Frontal cortex (tissue), 4 donors: ENCODE measurements at places on chromosomes 7 and 10.

DNA sequence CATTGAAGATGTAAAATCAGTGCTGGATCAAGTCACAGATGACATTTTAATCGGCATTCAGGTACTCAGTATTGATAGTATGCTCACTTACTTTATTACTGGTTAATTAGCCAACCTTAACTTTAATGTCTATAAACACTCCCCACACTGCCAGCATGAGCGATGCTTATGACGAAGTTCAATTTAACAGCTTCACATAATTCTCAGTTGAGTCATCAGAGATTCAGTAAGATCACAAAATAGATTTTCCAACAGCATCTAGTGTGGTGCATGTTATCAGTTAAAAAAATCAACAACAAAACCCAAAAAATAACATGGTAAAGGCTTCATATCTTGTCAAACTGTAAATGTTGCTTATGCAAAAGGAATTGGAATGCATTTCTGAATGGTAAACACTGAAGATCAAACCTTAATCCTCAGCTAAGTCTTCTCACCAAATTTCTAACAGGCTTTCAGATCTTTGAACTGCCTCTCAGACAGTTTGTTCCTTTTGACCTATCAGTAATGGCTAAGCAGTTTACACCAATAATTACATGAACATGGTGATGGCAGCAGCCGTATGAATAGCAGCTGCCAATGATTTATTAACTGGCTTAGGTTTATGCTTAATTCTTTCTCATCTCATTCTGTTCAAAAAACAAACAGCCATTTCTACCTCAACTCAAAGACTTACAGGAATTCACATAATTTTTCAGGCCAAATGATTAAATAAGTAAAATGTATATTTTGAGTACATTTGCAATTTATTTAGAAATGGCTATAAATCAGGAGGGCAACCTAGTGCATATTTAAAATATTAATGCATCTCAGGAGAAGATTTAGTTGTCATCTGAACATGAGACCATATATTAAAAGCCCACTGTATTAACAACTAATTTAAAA lies 98.5 kb downstream of the CABCOCO1 start:
- DNase-seq = no peak

- DNase-seq = no peak
These were observed 9.4 kb upstream of the ANKRD22 start for GRCh38 chr10:88861036-88861435.

DNA sequence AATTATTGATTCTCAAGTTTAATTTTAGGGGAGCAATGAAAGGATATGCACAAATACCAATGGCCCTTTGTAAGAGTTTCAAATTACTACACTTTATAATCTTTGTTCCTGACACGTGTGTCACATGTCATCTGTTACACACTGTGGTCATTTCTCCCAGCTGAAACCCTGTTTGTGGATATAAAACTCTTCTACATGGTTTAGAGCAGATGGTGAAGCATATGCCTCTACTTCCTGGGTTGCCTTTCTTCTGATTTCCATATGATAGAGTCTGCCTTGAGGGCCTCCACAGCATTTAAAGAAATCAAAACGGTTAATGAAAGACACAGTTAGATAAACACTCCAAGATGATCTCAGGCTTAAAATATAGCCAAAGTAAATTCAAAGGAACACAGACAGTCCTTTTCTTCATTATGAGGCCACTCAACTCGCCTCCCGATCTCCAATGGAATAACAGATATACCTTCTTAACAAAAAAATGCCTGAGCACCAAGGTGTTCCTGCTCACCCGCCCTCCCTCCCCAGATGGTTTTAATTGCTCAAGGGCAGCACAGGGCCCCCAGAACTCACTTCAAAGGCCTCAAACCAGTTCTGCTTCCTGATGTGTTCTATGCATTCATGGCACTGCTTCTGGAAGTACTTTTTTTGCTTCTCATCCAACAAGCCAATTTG lies 75.0 kb downstream of the CPVL start:
- no peak for DNase-seq

DNA sequence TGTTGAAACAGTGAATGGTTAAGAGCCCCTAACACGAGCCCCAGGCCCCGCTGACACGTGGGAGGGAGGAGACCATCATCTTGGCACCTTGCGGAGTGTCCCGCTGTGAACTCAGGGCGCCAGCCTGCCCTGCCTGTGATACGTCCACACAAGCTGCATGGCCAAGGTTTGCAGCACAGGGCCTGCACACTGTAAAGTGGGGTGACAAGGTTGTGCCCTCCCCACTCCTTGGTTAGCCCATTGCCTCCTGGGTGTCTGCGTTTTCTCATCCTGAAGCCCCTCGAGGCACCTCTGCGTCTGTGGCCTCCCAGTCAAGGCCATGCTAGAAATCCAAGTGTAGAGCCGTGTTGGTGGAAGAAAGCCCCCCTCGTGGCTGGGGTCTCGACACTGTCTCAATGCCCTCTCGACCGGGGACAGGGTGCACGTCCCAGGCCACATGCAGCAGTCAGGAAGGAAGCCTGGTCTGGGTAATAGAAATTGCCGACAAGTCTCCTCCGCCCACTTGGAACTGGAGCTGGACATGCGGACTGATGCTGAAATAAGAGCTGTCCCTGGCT lies 192.1 kb downstream of the DNAJB6 start:
- no peak for DNase-seq

DNA sequence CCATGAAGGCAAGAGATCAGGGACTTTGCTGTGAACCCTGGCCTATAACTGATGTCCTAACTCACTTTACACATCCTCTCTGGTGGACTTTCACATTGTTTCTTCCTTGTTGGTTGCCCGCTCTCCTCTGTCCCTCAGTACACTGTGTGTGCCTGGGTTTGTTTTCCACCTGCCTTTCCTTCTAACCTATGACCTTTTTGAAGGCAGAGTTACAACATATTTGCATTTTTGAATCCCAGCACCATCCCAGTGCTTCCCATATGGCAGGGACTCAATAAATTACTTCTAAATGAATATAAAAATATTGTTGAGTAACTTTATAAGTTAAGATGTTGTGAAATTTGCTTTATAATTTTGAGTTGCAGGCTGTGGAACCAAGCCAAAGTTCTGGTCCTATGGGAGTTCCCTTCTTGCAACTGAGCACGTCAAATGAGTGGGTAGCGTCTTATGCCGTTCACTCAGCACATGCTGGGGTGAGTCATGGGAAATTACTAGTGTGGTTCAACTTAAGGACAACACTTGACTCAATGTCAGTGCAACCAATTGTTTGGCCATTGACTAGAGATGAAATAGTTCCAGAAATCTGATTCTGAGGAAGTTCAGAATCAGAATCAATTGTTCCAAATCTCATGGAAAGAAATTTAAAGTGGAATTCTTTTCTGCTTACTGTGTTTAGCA lies 250.9 kb downstream of the TWIST1 start:
- DNase-seq = no peak

GRCh38 chr10:14698111-14698828 lies 76.4 kb downstream of the FAM107B start:
- no peak for DNase-seq
